ENCODE measurements at places on chromosomes 12 and 14. TPM values are rescaled to one million over a fixed set of nuclear protein-coding genes. Genes with fewer than 3 reads are reported as not detected.

DNA sequence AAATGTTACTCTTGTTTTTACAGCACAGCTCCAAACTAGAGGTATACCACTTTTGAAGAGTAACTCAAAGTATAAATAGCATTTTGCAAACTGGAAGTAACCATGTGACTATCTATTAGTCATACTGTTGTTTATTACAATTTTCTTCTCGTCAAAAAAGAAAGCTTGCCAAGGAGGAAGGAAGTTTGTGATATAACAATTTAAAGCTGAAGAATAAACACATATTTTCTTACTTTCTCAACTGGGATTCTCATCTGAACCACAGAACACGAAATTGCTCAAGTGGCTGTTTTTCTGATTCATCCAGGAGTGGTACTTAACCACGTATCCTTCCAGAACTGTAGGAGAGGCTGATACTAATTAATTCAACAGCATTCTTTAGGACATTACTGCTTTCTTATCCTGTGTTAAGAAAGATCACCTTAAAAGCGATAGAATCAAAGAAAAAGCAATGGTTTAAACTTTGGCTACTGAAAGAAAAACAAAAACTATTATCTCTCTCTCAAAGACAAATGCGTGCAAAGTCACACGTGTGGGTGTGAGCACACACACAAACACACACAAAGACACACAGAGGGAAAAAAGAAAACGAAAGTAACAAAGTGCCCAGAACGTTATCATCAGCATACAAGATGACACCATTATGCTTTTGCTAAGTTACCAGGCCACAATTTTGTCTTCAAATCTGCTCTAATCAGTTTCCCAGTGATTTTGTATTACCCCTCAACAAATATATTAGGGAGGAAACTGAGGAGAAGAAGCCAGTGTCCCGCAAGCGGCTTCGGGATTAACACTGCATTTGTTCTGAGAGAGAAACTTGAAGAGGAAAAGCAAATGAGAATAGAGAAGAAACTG lies at the start of gene CLEC2B:
TSS of gene CLEC2B (minus strand) at position 48 of the 855 bp plus-strand sequence.
- H3K27ac ChIP-seq = peak within 1 kb of the TSS; percentile 73
- DNase-seq = no peak
- peak within 1 kb of the TSS; percentile 65 for H3K4me3 ChIP-seq
- no peaks in the 10 kb centered on the region for H3K36me3 ChIP-seq
- H3K27me3 ChIP-seq = no peaks in the 10 kb centered on the region

Gene FOXN4
- not detected for total RNA-seq

Gene GPATCH2L
- total RNA-seq = 41.9 TPM

Gene NAV3
- not detected for total RNA-seq

DNA sequence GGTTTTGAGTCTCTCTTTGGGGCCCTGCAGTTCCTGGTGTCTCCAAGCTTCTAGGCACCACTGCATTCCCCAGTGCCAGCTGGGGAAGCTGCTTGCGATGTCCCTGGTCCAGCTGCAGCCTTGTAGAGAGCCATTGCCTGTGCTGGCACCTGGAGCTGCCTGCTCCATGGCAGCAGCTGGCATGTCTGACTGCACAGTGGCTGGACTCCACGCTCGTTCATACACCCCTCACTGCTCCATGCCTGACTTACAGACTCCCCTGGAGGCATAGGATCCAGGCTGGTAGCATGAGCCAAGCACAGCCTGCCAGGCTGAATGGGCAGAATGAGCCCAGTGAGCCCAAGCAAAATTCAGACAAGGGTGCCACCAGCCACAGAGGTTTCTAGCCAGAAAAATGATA lies 21.8 kb upstream of the WDR20 start:
- no peak overlapping the region for H3K27ac ChIP-seq
- H3K4me1 ChIP-seq = no peaks in the 10 kb centered on the region
- no peak overlapping the region for H3K4me3 ChIP-seq
- H3K36me3 ChIP-seq = no peaks in the 10 kb centered on the region
- DNase-seq = no peak

- peak within 1 kb of the TSS; percentile 83 for H3K27ac ChIP-seq
- no peaks in the 10 kb centered on the region for H3K27me3 ChIP-seq
- peaks cover 58% of the 10 kb centered on the region for H3K4me1 ChIP-seq
- DNase-seq = peak; percentile 52
Measured at GRCh38 chr12:47079468-47079980, at the start of the genes AMIGO2 and PCED1B. TSS of gene AMIGO2 (minus strand) at chr12:47079959. CDS start at chr12:47079002, 957 bp downstream. TSS of gene PCED1B (plus strand) at chr12:47079621. CDS start at chr12:47235064, 155,443 bp downstream.

Gene GARIN6
- total RNA-seq = not detected

- H3K4me1 ChIP-seq = peaks cover 10% of the 10 kb centered on the region
- no peak for DNase-seq
- H3K27ac ChIP-seq = no peak overlapping the region
- no peaks in the 10 kb centered on the region for H3K36me3 ChIP-seq
Measured at GRCh38 chr14:102588821-102589220, 3.6 kb upstream of the RCOR1 start.

Gene NOXRED1
- 0.40 TPM for total RNA-seq

- H3K4me3 ChIP-seq = no peak overlapping the region
- H3K27ac ChIP-seq = no peak overlapping the region
- no peaks in the 10 kb centered on the region for H3K36me3 ChIP-seq
- H3K27me3 ChIP-seq = no peaks in the 10 kb centered on the region
- DNase-seq = no peak
- H3K4me1 ChIP-seq = no peaks in the 10 kb centered on the region
Measured at GRCh38 chr12:19369691-19370148, 69.6 kb upstream of the AEBP2 start.

Gene OASL
- total RNA-seq = 4.3 TPM

Gene MSI1
- 0.22 TPM for total RNA-seq

Gene APAF1
- total RNA-seq = 14.6 TPM

DNA sequence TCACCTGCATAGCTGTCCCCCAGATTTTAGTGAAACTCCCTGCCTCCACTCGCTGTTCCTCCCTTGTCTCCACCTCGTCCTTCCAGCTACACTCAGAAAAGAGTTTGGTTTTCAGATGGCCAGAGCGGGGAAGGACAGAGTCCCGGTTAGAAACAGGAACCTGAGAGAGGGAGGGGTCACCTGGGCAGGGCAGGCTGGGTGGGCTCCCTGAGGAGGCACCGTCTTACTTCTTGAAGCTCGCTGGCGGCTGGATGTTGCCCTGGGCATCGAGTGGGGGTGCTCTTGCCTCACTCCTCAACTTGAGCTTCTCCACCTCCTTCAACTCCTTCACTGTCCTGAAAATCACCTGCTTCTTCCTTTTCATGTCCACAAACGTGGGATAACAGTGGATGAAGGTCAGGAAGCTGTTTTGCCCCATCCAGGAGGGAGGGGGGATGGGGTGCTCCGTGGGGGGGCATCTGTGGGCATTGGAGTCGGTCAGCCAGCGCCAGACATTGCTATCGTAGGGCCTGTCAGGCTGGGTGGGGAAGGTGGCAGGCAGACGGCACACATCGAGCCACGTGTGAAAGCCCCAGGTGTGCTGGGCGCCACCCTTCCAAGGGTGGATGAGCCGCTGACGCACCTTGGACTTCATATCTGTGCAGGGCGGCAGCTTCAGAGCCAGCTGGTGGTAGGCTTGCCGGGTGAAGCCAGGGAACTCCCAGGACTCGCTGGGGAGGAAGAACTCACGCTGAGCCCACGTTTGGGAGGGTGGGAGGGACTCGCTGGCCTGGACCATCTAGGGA lies 2.0 kb downstream of the TEX52 start:
- H3K4me3 ChIP-seq = no peak overlapping the region
- no peak for DNase-seq
- H3K27ac ChIP-seq = no peak overlapping the region

GRCh38 chr14:72040528-72040927 lies 108.3 kb downstream of the RGS6 start:
- H3K27ac ChIP-seq = no peak overlapping the region
- H3K4me3 ChIP-seq = no peak overlapping the region
- no peaks in the 10 kb centered on the region for H3K4me1 ChIP-seq
- no peaks in the 10 kb centered on the region for H3K27me3 ChIP-seq
- DNase-seq = no peak

Gene RACGAP1
- 84.3 TPM for total RNA-seq

DNA sequence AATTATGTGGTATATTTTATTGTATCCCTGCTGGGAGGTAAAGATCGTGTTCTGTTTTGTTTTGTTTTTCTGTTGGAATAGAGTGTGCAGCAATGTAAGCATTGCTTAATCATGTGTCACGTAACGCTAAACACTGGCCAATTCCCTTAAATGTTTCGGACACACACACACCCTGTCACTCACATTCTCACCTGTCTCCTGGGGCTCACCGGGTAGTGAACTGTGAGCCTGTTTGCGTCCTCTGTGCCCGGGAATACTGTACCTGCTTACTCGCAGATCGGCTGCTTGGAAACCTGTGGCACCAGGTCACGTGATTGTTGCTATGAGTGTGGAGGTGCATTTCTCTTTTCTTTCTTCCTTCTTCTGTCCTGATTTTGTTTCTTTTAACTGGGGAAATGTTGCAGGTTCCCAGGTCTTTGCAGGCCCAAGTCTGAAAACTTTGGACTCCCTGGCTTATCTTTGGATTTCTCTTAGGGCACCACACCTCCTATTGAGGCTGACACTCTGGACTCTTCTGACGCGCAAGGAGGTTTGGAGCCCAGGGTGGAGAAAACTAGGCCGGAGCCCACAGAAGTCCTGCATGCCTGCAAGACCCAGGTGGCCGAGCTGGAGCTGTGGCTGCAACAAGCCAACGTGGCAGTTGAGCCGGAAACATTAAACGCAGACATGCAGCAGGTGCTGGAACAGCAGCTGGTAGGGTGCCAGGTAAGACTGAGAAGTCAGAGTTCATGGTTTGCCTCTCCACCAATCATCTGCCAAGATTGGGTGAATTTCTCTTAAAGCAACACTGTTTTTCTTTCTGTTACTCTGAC lies 181.1 kb downstream of the ESR2 start:
- no peaks in the 10 kb centered on the region for H3K27me3 ChIP-seq
- no peaks in the 10 kb centered on the region for H3K4me1 ChIP-seq
- no peak overlapping the region for H3K27ac ChIP-seq
- no peak overlapping the region for H3K4me3 ChIP-seq
- H3K36me3 ChIP-seq = peaks cover 17% of the 10 kb centered on the region

DNA sequence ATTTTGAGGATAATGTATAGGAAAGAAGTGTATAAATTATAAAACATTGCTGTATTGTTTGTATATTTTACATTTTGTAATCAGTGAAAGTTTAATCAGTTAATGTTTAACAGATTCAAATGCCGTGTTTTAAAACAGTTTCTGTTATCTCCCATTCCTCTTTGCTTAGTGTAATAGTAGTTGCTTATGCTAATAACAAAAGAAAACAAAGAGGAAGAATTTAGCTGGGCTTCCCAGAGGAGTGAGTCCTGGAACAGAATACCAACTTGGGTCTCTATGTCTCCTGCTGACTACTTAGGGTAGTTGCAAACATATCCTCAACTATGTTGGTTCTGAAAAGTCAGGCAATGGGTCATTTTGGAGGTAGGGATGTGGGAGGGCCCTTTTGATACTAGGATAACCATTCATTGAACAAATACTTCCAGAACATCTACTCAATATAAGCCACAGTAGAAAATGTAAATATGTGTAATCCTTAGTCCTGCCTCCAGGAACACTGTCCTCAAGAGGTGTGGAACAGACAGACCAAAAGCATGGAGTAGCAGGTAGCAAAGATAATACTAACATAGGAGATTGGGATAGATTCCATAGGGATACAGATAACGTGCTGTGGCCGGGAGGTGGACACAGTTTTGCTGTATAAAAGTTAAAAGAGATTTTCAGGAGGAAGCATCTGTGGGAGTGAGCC lies 36.1 kb upstream of the EVL start:
- no peaks in the 10 kb centered on the region for H3K4me1 ChIP-seq
- no peak overlapping the region for H3K4me3 ChIP-seq
- H3K27me3 ChIP-seq = no peaks in the 10 kb centered on the region
- H3K27ac ChIP-seq = no peak overlapping the region

DNA sequence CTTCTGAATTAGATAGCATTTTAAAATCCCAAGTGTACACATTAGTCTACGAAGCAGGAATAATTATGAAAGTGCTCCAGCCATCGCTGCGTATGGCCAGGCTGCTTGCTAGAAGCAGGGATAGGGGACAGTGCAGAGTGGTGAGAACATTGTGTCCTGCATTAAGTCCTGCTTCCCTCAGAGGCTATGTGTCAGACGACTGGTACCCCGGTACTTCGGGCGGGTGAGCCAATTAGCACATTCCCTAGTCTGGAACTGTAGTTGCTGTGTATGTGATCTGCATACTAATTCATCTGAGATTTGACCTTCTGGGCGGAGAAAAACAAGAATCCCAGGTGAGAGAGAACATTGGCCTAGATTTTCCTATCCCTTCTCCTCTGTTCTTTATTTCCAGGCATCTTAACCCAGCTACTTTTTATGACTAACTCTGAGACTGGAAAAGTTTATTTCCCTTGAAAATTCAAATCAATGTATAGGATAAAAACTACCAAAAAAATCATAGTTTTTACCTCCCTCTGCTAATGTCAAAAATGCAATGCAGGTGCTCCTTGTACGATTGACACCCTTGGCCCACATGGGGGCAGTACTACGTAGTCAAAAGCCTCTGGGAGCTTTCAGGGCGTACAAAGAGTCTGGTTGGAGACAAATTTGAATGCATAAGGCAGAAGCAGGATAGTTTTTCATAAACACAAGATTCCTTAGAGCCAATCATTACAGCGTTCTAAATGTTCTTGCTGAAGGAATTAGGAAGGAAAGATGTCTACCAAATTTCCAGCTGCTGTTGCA lies 764.3 kb downstream of the NOVA1 start:
- H3K36me3 ChIP-seq = no peaks in the 10 kb centered on the region
- H3K4me1 ChIP-seq = no peaks in the 10 kb centered on the region
- DNase-seq = no peak
- no peak overlapping the region for H3K4me3 ChIP-seq
- H3K27ac ChIP-seq = no peak overlapping the region
- H3K27me3 ChIP-seq = no peaks in the 10 kb centered on the region

GRCh38 chr12:53995002-53995377 lies 5.0 kb upstream of the HOXC9 start:
- H3K4me1 ChIP-seq = peaks cover 42% of the 10 kb centered on the region
- peak overlapping the region; percentile 67 for H3K4me3 ChIP-seq
- peak overlapping the region; percentile 64 for H3K27ac ChIP-seq
- H3K36me3 ChIP-seq = no peaks in the 10 kb centered on the region
- peaks cover 98% of the 10 kb centered on the region for H3K27me3 ChIP-seq

GRCh38 chr14:102392506-102392905 lies 29.8 kb downstream of the TECPR2 start:
- peaks cover 11% of the 10 kb centered on the region for H3K4me1 ChIP-seq
- no peaks in the 10 kb centered on the region for H3K27me3 ChIP-seq
- no peak overlapping the region for H3K27ac ChIP-seq
- no peak for DNase-seq

DNA sequence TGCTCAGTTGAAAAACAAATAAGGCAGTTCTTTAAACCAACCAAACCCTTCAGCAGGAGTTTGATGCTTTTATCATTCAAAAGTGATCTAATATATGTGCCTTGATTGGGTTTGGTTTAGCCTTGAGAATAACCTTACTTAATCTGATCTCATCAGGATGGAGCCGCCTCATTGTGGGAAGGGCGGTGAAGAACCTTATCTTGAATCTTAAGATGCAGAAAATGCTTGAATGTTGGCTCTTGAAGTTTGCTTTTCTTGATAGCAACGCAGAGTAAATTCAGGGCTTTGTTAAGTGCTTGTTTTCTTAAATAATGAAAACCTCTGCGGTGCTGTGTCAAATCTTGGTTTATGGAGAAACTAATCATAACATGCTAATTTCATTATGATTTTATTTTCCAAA lies 138.2 kb downstream of the MON2 start:
- H3K4me3 ChIP-seq = no peak overlapping the region
- H3K4me1 ChIP-seq = peaks cover 26% of the 10 kb centered on the region
- H3K36me3 ChIP-seq = no peaks in the 10 kb centered on the region
- H3K27ac ChIP-seq = no peak overlapping the region
- DNase-seq = no peak
- H3K27me3 ChIP-seq = no peaks in the 10 kb centered on the region

Gene PTPN21
- total RNA-seq = 0.28 TPM
